Naive thymus-derived CD4-positive, alpha-beta T cell (primary cell): ENCODE measurements at places on chromosomes 11 and 22. TPM values are rescaled to one million over a fixed set of nuclear protein-coding genes. Genes with fewer than 3 reads are reported as not detected.

GRCh38 chr11:119617340-119617713 is 111.7 kb downstream of the NECTIN1 start:
- no peak for DNase-seq

GRCh38 chr11:62419314-62419929 is 589 bp downstream of the SCGB1A1 start:
- no peak for DNase-seq

DNA sequence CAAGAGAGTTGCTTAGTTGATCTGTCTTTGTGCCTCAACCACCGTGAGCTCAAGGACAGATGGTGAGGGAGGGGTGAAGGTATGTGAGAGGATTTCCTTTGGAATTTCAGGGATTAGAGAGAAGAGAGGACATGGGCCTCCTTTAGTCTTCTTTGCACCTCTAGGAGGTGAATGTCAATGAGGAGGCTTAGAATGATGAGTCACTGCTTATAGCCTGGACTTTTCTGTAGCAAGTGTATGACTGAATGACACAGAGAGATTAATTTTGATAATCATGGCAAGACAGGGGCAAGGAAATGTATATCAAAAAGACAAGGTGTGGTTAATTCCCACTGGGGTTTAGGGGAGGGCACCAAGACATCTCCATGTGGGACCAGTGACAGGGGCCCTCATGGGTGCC is 947.3 kb upstream of the TENM4 start:
- DNase-seq: no peak

DNA sequence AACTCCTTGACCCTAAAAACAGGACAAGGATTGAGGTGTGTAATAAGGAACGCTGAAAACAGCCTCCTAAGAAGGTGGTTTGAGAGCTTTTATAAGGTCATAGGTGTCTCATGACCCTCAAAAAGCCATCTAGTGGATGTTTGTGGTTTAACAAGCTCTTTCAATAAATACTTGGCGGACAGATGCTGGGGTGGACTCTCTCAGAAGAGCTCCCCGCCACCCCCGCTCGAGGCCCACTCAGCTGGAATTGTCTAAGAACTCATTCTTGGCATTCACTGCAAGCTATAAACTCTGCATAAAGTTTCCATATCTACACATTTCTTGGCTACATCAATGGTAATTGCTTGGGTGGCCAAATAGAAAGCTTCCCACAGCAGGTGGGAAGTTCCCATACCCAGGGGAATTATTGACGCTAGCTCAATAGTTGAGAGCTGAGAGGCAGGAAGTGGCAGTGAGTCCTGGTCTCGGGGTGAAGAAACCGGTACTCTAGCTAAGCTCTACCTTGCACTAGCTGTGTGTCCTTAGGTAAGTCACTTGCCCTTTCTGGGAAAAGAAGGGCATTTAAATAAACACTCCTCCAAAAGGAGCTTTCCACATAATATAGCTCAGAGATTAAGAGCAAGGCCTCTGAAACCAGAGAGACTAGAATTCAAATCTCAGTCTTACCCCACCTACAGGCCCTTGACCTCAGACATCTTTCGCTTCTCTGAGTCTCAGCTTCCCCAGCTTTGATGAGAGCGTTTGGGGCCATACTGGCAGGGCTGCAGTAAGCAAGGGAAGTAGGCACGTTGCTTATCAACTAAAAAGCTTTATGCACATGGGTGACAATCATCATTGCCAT is 6.4 kb downstream of the MS4A15 start:
- DNase-seq: no peak

C22orf23 gene
- 0.31 TPM in 1 of 2 replicates, not detected in the other for total RNA-seq

MS4A6A gene
- 151 TPM for total RNA-seq

DNA sequence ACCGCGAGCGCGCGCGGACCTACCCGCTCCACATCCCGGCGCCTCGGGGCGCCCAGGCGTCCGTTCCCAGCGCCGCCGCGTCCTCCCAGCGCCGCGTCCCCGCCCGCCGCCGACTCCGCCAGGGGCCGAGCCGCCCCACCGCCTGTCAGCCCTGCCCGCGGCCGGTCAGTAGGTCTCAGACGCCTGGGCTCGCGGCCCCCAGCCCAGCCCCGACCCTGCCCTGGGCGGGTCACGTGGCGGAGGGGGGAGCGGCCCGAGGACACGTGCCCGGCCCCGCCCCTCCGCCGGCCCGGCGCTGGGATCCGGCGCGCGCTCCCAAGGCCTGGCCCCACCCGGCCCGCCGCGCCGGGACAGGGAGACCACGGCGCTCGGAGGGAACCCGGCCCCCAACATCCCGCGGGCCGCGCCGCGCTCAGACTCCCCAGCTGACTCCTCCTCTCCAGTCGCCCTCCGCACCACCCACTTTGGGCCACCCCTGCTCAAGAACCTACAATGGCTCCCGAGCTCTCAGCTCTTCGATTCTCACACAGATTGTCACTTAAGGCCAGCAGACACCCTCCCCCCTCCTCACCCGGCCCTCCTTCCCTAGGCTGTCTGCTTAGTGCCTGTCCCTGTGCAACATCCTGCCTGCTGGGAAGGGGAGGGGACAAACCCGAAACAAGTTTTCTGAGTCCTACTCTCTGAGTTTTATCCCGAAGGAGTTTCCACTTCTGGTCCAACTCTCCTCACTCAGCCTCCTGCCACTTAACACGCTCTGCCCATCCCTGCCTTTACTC is at the start of gene RAB3IL1:
RAB3IL1 (minus strand) TSS at position 233 of the 776 bp plus-strand sequence; CDS start at position 34, 199 bp downstream.
- DNase-seq: no peak

- DNase-seq: no peak
These were observed 22.4 kb upstream of the ARFGAP3 start for GRCh38 chr22:42879371-42880021.

GRCh38 chr11:34476849-34477248 is 36.7 kb downstream of the ELF5 start:
- no peak for DNase-seq

DNA sequence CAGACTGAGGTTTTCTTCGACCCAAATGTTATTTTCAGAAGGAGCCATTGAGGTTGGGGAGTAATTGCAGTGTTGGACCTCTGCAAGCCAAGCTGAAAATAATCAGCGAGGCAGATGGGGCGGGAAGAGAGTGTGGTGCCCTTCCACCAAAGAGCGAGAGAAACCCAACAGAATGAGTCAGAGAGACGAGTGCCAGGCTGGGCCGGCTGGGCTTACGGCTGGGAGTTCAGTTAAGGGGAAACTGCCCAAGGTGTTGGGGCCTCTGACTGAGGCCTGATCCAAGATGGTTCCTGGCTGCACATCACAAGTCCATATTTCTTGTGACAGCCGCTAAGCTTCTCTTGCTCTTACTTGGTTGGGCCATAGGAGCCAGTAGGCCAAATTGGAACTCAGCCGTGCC is 30.4 kb upstream of the CREB3L1 start:
- no peak for DNase-seq

DNA sequence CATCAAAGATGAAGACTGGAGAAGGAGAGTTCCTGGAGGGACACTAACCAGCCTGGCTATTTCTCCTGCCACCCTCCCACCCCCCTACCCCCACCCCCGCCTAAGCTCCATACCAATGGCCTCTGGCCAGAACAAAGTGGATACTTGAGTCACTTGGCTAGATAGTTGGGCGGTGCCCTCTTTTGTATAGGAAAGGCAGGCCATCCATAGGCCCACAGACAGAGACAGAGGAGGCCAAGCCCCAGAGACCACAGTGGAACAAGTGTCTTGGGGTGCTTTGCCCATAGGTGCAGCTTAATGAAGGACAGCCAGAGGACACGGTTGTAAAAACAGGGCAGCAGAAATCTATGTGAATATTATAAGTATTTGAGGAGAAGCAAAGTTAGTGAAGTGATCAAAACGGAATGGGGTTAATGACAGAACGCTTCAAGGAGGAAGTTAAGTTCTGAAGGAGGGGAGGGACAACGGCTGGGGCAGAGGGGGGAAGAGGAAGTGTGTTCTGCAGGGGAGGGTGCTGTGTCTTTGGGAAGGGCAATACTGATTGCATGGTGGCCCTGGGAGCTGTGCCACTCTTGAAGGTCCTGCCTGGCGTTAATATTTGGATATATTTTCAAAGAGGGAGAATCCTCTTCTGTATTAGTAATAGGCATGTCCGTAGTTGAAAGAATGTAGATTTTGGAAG is 32.7 kb downstream of the FLI1 start:
- DNase-seq: peak; percentile 74

- DNase-seq: no peak
These were observed 16.4 kb upstream of the RFPL3 start for GRCh38 chr22:32341122-32341740.

DNA sequence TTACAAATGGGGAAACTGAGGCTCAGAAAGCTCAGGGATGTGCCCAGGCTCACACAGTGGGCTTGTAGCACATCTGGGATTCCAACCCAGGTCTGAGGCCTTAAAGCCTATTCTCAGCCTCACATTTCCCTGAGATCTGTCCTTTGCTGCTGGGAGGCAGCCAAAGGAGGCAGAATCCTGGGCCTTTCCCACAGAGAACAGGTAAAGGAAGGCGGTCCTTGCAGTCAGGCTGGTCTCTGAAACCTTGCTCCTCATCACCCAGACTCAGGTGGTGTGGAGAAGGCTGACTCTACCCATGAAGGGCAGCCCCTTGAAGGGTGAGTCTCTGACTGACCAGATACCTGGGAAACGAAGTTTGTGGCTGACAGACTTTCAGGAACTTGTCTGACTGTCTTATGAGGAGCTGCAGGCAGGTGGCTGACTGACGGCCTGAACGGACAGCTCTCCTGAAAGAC is 7.8 kb downstream of the SLCO2B1 start:
- DNase-seq: no peak

SMTNL1 gene
- total RNA-seq: not detected

- DNase-seq: no peak
These were observed 97.6 kb downstream of the SLC1A2 start for GRCh38 chr11:35321532-35322317.

SOX6 gene
- total RNA-seq: 0.51 TPM

- no peak for DNase-seq
These were observed 55.2 kb downstream of the RELT start for GRCh38 chr11:73431396-73431795.

- no peak for DNase-seq
These were observed 91.9 kb upstream of the TP53I11 start for GRCh38 chr11:45042560-45042959.

- DNase-seq: no peak
These were observed 28.4 kb upstream of the CRTAM start for GRCh38 chr11:122809866-122810265.

LRRC55 gene
- not detected for total RNA-seq

GRCh38 chr11:106482917-106483785 is 405.7 kb downstream of the AASDHPPT start:
- no peak for DNase-seq
